ENCODE measurements at places on chromosomes 16 and 17.
A peak's percentile ranks its signal among the peaks of the same experiment; 100 is the strongest.

GRCh38 chr17:42342242-42343008 is 45.8 kb downstream of the STAT3 start:
- no peak for DNase-seq

DNA sequence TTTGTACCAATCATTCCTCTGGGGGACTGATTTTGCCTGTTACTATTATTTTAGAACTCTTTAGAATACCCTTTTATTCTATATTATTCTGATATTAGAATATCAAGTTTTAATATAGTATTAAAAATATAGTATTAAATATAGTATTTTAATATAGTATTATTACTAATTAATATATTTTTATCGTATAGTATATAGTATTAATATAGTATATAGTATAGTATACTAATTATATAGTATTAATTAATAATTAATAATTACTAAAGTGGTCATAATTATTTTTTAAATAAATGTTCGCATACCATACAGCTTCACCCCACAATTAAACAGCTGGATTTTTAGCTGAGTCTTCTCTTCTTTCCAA is 73.3 kb downstream of the GNAO1 start:
- no peak for DNase-seq

GRCh38 chr16:27330542-27330941 is 16.8 kb downstream of the IL4R start:
- DNase-seq, result peak; percentile 87

- no peak for DNase-seq
Measured at GRCh38 chr17:63475491-63476412, 1.1 kb upstream of the ACE start.

DNA sequence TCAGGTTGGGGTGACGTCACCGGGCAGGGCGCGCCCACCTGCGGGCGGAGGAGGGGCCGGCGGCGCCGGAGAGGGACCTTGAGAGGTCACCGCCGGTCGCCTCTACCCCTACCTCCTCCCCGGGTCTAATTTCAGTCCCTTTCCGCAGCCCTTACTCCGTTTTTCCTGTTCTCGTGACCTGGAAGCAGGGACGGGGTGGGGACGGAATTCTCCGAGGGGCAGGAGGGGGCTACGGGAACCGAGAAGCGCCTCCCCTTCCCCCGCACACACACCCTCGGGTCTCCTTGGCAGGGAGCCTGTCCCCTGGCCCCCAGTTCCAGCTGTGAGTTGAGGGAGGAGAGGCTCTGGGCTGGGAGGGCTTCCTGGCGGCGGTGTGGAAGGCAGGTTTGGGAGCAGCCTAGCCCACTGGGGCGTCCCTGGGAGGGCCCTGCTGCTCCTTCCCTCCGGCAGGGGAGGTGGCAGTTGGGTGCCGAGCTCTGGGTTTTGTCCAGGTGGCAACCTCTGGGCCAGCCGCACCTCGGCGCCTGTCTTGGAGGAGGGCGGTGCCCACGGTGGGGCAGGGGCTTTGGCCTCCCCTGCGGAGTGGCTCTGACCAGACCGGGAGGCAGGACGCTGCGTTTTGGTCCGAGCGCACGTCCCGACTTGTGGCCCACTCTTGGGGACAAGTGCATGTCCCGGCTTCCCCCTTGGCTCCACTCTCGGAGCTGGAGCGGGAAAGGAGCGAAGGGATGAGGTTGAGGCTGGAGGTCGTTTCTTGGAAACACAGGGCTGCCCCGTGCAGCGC is 773 bp downstream of the SYNGR3 start:
- no peak for DNase-seq

GRCh38 chr16:53829186-53829747 is 125.3 kb downstream of the FTO start:
- DNase-seq, result no peak

DNA sequence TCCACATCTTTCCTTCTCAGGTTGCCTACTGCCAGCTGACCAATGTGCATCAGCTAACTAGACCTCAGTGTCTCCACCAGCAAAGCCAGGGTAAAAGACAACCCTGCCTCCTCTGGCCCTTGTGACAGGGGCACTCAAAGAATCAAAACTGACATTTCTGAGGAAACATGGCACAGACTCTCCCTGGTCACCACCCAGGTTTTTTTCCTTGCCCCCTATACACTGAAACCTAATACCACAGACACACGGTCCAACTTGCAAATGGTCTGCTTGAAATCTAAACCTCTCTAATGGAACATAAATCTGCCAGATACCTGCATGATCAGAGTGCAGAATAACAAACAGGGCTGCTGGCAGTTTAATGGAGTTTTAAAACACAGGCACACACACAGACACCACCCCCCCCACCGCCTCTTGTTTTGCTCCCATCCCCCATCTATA is 19.5 kb upstream of the CORO6 start:
- no peak for DNase-seq

GRCh38 chr17:20278805-20279204 is 188.5 kb downstream of the LGALS9B start:
- no peak for DNase-seq

DNA sequence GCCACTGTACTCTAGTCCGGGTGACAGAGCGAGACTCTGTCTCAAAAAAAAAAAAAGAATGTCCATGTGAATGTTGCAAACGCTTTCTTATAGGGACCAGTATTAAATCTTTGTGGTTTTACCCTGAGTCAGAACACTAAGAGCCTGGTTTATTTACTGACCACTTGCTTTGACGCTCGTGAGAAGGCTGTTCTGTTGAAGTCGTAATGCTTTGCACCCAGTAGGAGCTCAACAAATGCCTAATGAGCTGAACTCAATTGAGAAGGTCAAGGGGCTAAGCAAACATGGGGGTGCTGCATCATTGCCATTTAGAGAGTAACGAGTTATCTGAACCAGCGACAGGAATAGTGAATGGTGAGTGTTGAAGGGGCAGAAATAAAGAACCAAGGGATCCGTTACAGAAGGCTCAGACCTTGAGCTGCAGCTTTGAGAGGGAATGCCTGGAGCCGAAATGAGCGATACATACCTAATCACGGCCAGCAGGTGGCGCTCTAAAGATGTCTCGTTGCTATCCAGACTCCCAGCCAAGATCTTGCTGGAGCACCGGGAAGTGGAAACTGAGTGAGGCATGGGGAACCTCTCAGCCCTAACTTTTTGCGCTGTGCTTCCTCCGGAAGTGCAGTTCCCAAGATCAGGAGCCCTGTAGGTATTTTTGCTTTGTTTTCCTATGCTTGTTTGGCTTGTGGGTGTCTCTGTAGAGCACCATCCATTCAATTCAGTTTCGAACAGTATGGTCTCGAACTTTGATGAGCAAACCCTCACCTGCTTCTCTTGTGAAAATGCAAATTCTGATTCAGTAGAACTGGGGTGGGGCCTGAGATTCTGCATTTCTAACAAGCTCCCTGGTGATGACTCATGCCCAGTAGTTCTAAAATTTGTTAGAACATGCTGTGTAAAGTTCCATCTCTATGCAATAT is 12.6 kb upstream of the RNF222 start:
- peak; percentile 75 for DNase-seq
